Endodermal cell (in vitro differentiated cells): ENCODE measurements at places on chromosomes 6 and 20.

- peak; percentile 95 for DNase-seq
These were observed 3.9 kb upstream of the MICB start for GRCh38 chr6:31493875-31494694.

GRCh38 chr6:14644381-14644780 lies 526.8 kb downstream of the CD83 start:
- no peak for DNase-seq

DNA sequence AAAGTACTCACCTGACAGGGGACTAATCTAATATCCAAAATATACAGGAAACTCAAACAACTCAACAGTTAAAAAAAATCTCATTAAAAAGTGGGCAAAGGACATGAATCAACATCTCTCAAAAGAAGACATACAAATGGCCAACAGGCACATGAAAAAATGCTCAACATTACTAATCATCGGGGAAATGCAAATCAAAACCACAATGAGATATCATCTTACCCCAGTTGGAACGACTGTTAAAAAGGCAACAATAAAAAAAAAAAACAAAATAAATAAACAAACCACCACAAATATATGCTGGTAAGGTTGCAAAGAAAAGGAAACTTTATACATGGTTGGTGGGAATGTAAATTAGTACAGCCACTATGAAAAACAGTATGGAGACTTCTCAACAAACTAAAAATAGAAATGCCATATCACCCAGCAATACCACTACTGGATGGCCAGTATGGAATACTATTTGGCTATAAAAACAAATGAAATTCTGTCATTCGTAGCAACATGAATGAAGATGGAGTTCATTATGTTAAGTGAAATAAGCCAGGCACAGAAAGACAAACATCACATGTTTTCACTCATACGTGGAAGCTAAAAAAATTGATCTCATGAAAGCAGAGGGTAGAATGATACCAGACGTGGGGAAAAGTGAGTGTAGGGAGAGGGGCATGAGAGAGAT lies 6.6 kb downstream of the SIRPB2 start:
- DNase-seq: no peak

DNA sequence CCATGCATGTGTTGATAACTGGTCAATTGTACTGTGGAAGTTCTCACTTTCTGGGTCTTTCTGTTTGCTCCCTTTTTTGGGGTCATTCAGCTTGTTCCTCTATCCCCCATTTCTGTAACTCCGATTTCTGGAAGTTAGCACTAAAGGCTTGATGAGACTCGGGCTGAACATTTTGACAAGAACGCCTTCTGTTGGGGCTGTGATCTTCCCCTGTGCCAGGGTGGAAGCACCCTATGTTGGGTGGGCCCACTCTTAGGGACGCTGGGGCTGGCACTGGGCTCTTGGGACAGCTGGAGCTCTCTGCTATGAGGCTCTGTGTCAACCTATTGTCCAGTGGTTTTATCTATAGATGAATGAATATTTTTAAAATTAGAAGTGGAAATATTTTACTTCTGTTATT lies 60.1 kb upstream of the FRMD1 start:
- peak; percentile 17 for DNase-seq

DNA sequence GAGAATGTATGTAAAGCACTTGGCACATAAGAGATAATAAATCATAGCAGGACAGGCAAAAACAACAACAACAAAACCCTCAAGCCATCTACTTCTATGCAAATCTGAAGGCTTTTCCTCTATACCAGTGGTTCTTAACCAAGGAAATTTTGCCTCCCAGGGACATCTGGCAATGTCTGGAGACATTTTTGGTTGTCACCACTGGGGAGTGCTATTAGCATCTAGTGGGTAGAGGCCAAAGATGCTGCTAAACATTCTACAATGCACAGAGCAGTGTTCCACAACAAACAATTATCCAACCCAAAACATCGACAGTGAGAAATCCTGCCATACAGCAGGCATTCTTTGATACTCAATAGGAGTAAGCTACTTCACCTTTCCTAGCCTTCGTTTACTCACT lies 28.2 kb downstream of the NDRG3 start:
- DNase-seq: peak; percentile 67
